Dermis blood vessel endothelial cell (primary cell): ENCODE measurements at places on chromosomes 6 and 20. TPM values are rescaled to one million over a fixed set of nuclear protein-coding genes. Genes with fewer than 3 reads are reported as not detected.

The OPN5 gene
- total RNA-seq: not detected in 2 replicates

The TBXT gene
- total RNA-seq: not detected in 2 replicates

The GRM4 gene
- not detected in 2 replicates for total RNA-seq

The HLA-DQB1 gene
- not detected in 2 replicates for total RNA-seq

The ARHGAP40 gene
- 0.09 TPM in 1 of 2 replicates, not detected in the other for total RNA-seq

The MTFR2 gene
- 1.2 and 3.4 TPM in 2 replicates for total RNA-seq

The YIPF3 gene
- 135 and 149 TPM in 2 replicates for total RNA-seq

The ENPP4 gene
- 4.9 and 6.9 TPM in 2 replicates for total RNA-seq

The PACRG gene
- 0.14 and 0.17 TPM in 2 replicates for total RNA-seq

The PHF20 gene
- 38.4 and 41.5 TPM in 2 replicates for total RNA-seq

The PKIB gene
- total RNA-seq: 0.19 TPM in 1 of 2 replicates, not detected in the other

The YTHDF1 gene
- total RNA-seq: 18.4 and 28.1 TPM in 2 replicates

The PSORS1C1 gene
- total RNA-seq: 0.17 and 4.7 TPM in 2 replicates

The AGER gene
- 0.74 and 0.85 TPM in 2 replicates for total RNA-seq

The ID1 gene
- total RNA-seq: 768 and 1,287 TPM in 2 replicates

The MYB gene
- 0.17 and 0.19 TPM in 2 replicates for total RNA-seq

The ANGPT4 gene
- not detected in 2 replicates for total RNA-seq

The LAMA2 gene
- total RNA-seq: 0.17 and 0.74 TPM in 2 replicates

The BMP5 gene
- total RNA-seq: not detected in 2 replicates

The ZNF512B gene
- 10.0 and 14.5 TPM in 2 replicates for total RNA-seq
